ENCODE measurements at places on chromosomes 5 and 9.

DNA sequence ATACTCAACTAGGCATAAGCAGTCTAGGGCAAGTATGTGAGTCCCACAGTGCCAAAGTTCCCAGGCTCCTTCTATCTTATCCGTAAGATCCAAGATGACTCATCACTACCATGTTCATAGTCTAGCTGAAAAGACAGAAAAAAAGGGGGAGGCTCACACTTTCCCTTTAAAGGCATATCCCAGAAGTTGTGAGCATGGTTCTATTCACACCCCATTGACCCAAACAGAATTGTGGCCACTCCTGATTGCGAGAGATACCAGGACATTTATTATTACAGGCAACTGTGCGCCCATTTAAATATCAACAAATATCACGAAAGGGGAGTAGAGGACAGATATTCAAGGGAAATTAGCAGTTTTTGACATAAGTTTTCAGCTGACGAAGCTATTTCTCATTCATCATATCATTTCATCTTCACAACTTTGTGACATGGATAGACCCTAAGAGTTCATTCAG, 8.1 kb upstream of the PFDN1 start:
- DNase-seq = peak; percentile 67

GRCh38 chr9:105531530-105531929, 26.4 kb upstream of the FKTN start:
- DNase-seq = no peak

DNA sequence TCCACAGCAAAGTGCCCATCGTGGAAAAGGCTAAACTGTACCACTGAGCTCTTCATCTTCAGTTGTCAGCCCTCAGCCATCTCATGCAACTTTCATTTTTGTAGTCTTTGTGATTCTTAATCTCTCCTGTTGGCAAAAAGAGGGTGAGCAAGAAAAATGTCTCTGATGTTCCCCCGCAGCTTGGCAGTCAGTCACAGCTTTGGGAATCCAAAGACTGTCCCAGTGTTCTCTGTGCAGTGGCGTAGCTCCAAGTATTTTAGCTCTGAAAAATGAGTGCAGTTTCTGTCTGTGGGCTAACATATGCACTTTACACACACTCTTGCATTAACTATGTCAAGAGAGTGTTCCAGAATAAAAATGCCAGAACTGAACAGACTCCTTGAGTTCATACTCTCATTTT, 372.2 kb downstream of the TMEM232 start:
- no peak for DNase-seq

GRCh38 chr5:8907168-8907868, 638.6 kb downstream of the SEMA5A start:
- no peak for DNase-seq
